ENCODE measurements at places on chromosomes 7 and 10. TPM values are rescaled to one million over a fixed set of nuclear protein-coding genes. Genes with fewer than 3 reads are reported as not detected.
A peak's percentile ranks its signal among the peaks of the same experiment; 100 is the strongest.

Gene COX19
- total RNA-seq, result 38.3 TPM

- DNase-seq, result no peak
Measured at GRCh38 chr7:116512520-116513188, 12.2 kb upstream of the CAV1 start.

Gene PRR15
- total RNA-seq, result not detected

Gene AKR1C4
- not detected for total RNA-seq

GRCh38 chr10:5812283-5813090 is 747 bp downstream of the GDI2 start:
- DNase-seq, result peak; percentile 55

DNA sequence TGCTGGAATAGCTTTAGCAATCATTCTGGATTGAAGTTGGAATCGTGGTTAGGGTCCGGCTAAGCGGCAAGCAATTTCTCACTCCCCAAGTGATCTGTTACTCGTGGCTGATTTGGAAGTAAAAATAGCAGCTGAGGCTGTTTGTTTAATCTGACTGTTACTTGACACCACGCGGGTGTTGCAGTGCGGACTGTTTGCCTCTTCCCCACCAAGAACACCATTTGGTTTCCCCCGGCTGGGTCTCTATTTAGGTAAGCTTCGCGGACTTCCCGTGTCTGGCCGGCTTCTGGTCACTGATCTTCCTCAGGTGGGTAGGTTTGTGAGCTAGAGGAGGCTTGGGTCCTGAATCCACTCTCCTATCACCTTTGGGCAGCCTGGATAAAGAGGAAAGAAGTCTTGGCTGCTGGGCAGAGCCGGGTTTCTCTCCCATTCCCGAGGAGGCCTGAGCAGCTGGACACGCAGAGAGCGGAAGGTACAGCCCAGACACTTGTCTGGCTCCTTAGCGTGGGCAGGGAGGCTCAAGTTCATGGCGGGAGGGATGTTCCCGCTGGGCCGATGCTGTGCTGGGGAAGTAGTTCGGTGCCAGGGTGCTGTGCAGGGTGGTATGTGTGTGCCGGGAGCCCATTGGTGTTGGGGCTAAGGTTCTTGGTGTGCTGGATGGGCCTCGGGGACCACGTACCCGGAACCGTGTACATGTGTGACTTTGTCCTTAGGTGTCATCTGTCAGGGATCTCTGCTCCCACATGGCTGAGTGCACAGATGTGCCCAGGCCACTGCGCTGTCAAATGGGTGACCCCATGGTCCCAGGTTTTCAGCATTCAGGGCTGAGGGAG is at the start of gene C10orf71:
TSS of gene C10orf71 (plus strand) at position 188 of the 833 bp plus-strand sequence. CDS start 23,376 bp downstream, outside the sequence.
- DNase-seq, result no peak

- no peak for DNase-seq
Measured at GRCh38 chr7:63114371-63114985, 884.2 kb upstream of the ZNF722 start.

GRCh38 chr10:16950656-16951601 is 133.7 kb upstream of the RSU1 start:
- peak; percentile 33 for DNase-seq

GRCh38 chr7:12747687-12748306 is 60.4 kb downstream of the ARL4A start:
- DNase-seq, result no peak

Gene PTPN12
- 396 TPM for total RNA-seq

Gene ABCA13
- total RNA-seq, result 0.05 TPM

Gene MUC12
- total RNA-seq, result 4.6 TPM

- no peak for DNase-seq
Measured at GRCh38 chr7:19939746-19940145, 166.3 kb upstream of the TMEM196 start.

- no peak for DNase-seq
Measured at GRCh38 chr10:44958196-44958897, 1.3 kb upstream of the RASSF4 start.

DNA sequence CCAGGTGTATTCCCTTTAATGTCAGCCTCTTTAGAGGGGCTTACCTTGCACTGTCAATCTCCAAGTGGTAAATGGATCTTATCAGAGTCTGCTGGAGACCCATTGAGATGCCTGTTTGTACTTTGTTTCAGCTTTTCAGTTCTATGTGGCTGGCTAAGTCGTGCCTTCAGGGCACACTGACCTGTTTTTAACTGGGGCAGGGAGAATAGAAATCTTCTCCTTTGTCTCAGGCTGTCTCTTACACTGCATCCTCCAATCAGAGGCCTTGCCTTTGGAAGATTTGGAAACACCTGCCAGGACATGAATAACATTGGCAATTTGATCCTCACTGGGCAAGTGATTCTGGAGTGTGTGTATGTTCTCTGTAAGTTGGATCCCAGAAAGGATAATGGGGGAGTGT is 65.0 kb downstream of the POU6F2 start:
- no peak for DNase-seq

Gene CALCR
- total RNA-seq, result not detected

Gene GIMAP2
- total RNA-seq, result 61.0 TPM

DNA sequence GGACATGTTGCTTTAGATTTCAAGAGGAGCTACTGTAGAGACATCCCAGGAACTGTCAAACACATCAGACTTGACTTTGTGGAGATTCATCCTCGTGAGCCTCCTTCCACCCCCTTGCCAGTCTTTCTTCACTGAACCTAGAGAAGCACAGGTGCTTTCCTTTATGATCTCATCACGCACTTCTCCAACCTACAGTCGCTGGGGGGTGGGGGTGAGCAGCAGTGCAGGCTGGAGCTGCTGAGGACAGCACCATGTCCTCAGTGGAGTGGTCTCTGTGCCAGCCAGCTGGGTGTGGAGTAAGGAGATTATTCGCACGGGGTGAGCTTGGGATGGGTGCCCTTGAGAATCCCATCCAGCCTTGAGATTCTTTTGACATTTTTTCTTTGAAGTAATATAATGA is 88.1 kb downstream of the VOPP1 start:
- no peak for DNase-seq

DNA sequence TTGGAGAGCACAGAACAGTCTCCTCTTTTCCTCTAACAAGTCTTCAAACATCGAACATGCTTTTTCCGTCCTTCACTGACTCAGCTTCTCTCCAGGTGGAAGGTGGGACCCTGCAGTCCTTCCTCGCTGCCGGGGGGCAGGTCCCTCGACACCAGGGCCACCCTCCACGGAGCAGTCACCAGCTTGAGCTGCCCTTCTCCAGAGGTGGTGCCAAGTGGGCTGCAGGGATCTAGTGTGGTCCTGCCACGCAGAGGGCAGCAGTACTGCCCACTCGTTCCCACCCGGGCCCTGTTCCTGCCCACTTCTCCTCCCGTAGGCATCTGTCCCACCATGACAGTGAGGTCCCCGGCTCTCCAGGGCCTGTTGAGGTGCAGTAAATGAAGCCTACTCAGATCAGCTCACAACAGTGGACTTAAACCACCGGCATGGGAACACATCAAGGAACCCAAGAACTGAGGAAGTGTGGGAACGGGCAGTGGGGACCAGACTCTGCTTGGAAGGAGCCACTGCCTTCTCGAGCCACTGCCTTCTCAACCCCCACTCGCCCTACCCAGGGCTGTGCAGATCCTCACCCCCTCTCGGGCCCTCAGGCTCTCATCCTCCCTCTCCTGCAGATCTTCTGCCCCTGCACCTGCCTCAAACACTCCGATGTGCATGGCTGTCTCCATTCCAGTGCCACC is 153.9 kb downstream of the OAT start:
- no peak for DNase-seq

DNA sequence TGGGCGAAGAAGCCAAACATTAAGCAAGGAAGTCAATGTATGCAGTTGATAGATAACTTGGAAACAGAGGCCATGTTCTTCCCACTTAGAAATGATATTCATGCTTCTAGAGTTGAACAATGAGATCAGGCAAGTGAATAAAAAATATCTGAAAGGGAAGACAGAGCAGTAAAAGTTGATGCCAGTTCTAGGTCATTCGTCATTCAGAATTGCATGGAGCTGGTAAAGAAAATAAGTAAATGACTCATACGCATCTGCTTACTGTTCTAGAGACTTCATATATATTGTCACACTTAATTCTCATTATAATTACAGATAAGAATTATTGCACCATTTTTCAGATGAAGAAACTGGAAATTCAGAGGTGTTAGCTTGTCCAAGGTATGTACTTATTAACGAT is 158.9 kb upstream of the FERD3L start:
- DNase-seq, result no peak

DNA sequence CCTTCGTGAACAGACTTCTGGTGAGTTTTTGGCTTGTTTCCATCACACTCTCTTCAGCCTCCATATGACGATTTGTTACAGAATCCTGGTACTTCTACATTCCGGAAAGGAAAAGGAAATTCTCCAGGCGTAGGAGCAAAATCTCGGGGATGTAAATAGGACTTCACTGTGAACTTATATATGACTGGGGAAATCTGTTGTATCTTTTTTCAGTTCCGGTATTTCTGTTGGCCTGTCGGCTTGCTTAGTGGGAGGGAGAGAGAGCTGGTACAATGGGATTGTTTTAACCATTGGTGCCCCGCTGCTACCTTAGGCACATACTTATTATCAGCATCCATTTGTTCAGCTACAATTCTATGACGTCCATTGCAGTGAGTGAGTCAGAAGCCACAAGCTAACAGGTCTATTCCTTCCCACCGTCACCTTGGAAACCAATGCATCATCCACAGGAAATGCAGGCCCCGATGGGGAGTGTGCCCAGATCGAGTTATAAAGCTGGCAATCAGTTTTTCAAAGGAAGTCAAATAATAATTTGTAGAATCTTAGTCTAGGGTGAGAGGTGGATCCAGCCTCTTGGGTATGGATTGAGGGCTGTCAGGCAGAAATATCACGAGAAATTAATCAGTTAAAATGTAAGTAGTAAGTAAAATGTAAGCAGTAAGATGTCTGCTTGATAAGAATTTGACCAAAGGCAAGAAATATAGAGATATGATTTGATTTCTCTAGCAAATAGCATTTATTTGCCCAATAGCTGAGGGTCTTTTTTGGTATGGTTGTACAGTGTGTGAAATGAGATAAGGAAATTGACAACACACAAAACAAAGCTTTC is 92.0 kb upstream of the MKLN1 start:
- peak; percentile 90 for DNase-seq

GRCh38 chr10:43234471-43235041 is 32.3 kb downstream of the RASGEF1A start:
- DNase-seq, result peak; percentile 9

GRCh38 chr10:12638103-12638502 is 288.8 kb downstream of the CAMK1D start:
- no peak for DNase-seq

Gene CPN1
- total RNA-seq, result not detected

Gene ACBD7
- total RNA-seq, result 1.8 TPM

DNA sequence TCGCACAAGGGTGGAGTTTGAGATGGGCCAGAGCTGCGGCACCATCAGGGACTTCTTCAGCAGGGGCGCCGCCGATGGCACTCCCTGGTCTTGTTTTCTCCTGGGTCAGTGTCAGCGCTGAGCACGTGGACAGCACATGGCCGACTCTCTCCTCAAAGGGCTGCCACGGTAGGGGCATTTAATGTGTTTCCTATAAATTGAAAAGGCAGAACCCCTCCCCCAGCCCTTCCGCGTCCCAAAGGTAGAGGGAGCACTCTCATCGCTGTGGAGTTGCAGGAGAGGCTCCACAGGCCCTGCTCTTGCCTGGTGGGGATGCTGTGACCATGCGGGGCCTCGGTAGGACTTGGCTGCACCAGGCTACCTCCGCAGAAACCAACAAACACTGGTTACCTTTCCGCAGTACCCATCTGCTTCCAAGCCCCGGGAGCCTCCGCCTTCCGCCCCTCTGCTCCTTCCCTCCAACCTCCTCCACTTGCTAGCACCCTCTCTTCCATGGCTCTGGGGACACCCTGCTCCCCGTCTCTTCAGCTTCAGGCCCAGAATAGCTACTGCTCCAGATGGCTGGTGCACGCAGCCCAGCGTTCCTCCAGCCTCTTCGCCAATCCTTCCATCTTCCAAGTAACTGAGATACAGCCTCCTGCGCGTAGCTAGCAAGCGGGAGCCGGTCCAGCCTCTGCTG is 166.3 kb upstream of the ADCY1 start:
- no peak for DNase-seq

Gene PODXL
- 0.35 TPM for total RNA-seq

DNA sequence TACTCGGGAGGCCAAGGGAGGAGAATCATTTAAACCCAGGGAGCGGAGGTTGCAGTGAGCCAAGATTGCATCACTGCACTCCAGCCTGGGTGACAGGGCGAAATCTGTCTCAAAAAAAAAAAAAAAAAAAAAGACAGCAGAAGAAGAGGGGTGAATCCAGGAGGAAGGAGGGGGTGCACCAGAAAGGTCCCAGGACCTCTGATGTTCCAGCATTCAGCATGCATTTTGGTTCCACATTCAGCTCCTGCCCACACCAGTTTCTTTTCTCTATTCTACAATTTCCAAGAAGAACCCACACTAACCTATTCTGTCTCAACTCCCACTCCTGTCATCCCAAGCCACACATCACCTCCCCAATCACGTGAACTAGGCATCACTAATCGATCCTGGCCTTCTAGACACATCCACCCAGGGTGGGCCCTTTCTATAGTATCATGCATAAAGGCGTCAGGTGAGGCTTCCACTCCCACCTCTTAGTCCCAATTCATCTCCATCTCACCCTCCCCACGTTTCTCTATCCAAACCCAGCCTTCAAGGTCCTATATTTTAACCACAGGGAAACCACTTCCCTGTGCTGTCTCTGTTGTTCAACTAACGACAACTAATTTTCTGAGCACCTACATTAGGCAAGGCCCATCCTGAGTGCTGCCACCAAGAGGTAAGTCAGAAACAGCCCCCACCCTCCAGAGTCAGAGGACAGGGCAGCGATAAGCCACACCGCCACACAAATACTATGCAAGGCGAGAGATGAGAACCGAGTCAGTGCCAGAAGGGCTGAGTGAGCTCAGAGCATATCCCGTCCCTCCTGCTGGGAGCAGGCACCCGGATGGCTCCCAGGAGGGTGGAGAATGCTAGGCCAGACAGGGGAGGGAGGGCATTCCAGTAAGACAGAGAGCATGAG is 2.2 kb downstream of the ANXA11 start:
- DNase-seq, result peak; percentile 41

Gene GALNT17
- total RNA-seq, result not detected

DNA sequence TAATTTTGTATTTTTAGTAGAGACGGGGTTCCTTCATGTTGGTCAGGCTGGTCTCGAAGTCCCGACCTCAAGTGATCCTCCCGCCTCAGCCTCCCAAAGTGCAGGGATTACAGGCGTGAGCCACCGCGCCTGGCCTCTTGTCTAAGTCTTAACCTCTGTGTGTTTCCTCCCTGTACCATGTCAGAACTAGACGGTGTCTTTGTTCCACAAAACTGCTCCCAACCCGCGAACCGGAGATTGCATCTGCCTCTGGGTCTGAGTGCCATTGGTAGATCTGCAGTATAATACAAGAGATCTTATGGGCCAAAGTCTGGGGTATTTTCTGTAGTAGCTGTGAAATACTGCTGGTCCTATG is 1.3 kb upstream of the EEF1AKMT2 start:
- DNase-seq, result no peak

GRCh38 chr10:24652381-24652957 is 71.2 kb downstream of the ARHGAP21 start:
- no peak for DNase-seq

- DNase-seq, result no peak
Measured at GRCh38 chr10:97887399-97887798, 37.8 kb downstream of the GOLGA7B start.

DNA sequence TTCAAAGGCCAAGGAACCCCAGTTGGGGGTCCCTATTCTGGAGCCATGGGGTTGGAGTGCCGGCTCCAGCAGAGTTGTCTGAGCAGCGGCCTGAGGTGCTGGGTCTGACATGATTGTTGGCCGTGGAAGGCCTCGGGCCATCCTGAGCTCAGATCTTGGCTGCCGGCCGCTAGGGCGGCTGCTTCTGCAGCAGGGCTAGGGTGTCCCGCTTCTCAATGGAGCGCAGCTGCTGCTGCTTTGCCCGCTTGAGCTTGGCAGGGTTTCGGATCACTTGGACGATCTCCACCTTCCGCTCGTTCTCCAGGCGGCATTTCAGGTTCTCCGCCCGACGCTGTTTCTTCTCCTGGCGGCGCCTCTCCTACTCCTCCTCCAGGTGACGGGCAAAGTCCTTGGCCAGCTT is 171.1 kb downstream of the HIBADH start:
- no peak for DNase-seq
